OCI-LY7 (cell line): ENCODE measurements at places on chromosomes 16 and 17. TPM values are rescaled to one million over a fixed set of nuclear protein-coding genes. Genes with fewer than 3 reads are reported as not detected.

Gene SBK1
- total RNA-seq = 0.63 TPM in 2 replicates

Gene GFAP
- not detected in 2 replicates for total RNA-seq

Gene C17orf107
- total RNA-seq = 0.76 and 1.1 TPM in 2 replicates

Gene SULT1A2
- 3.0 and 3.7 TPM in 2 replicates for total RNA-seq

DNA sequence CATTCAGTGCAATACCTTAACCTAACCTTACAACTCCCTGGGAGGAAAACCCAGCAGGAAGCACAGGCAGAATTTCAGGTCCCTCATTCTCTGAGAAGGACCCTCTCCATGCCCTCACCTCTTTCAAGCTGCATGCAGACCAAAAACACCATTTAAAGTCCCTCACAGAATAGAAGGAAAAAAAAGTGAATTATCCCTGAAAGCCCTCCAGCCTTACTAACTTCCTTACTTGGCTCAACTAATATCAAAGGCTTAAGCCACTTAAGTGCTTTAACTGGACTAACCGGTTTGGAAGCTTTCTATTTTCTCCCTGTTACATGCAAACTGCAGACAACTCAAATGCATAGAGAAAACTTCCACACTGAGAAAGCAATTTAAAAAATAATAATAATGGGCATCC is 60.5 kb downstream of the ADAMTS18 start:
- DNase-seq = no peak

DNA sequence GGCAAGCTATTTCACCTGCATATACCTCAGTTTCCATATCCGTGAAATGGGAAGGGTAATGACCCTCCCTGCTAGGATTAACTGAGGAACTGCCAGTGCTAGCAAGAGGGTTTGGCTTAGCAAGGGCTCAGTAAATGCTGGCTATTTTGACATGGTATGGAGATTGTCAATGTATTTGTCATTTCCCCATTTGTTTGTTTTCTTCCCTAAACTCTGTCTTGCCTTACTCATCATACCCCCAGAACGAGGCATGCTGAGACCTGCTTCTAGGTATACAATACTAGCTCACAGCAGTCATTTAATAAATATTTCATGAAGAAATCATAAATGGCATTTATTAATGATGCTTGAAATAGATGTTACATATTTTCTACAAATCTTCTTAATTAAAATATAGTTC is 124.0 kb downstream of the DYNLRB2 start:
- DNase-seq = no peak

DNA sequence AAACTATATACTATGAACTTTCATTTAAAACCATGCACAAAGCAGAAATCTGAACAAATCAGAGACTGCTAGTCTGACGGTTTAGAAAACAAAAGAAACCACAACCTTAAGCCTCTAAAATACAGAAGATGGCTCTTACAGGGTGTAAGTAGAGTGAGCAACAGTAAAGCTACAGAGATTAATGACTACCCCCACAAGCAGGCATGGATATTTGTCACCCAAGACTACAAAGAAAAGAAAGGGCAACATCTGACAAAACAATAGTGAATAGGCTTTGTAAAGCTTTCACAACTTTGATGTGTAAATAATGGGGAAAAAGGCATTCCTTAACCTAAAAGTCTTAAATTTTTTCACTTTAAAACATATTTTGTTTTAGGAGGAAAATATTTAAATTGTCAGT is 75.0 kb downstream of the SPAG9 start:
- DNase-seq = no peak

GRCh38 chr16:83211711-83212110 is 584.9 kb downstream of the CDH13 start:
- peak; percentile 21 for DNase-seq

GRCh38 chr16:17219991-17220390 is 250.8 kb downstream of the XYLT1 start:
- no peak for DNase-seq

GRCh38 chr17:19909139-19909538 is 41.4 kb upstream of the ULK2 start:
- DNase-seq = no peak

DNA sequence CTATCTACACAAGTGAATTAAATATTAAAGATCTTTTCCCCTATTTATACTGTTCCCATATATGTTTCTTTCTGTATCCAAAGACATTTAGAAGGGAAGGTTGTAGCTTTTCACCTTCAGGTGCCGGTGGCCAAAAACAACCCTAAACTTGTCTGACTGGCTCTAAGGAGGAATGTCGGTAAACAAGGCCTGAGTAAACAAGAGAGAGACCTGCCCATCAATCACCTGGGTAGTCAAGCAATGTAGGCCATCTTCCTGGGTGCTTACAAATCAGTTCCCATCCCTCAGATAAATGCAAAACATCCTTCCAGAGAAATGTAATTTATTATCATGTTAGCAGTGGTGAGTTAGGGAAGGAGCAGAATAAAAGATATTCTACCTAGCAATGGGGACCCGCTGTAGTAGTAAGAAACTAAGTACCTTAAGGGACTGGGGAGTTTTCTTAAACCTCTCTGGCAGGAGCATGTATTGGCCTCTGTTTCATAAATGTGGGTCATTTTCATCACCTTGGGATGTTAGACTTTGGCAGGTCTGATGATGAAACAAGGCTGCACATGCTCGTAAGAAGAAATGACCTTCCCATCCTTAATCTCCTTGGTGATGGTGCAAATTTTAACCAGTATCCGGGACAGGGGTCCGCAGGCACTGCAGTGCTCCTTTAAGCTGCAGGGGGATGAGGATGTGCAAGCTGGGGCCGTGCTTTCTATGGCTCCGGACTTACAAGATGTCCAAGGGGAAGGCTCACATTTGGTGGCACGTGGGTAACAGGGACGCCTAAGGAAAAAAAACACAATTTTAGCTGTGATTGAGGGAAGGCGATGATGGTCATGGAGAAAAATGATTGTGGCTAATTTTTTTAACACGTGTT is 8.4 kb downstream of the KRT39 start:
- no peak for DNase-seq

DNA sequence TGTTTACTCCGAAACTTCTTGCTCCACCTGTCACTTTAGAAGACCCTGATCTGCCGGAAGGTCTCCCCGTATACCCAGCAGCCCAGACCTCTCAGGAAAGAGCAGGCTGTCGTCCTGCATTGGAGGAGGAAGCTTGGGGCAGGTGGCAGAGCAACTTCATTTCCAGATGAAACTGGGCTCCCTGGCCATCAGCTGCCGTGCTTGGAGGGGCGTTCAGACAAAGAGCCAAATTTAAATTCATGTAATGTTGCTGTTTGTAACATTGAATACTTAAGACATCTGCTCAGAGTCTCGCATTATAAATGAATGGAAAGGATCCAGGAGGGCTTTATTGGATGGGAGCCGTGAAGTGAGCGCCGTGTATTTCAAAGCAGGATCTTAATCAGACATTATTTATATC is 628.5 kb downstream of the MAF start:
- no peak for DNase-seq

DNA sequence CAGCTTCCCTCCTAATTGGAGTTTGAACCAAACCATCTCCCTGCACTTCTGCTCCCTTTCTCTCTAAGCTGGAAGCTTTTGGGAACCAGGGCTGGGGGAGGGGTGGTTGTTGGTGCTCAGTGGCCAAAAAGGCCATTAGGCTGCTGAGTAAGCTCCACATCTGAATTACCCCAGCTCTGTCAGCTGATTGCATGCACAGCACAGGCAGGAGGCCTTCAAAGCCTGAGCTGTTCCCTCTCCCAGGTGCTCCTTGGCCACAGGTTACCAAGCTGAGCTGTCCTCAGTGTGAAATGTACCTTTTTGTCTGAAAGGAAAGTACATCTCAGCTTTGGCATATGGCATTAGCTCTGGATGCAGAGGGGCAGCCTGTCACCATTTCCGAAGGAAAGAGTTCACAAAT is 6.2 kb upstream of the TBKBP1 start:
- no peak for DNase-seq

DNA sequence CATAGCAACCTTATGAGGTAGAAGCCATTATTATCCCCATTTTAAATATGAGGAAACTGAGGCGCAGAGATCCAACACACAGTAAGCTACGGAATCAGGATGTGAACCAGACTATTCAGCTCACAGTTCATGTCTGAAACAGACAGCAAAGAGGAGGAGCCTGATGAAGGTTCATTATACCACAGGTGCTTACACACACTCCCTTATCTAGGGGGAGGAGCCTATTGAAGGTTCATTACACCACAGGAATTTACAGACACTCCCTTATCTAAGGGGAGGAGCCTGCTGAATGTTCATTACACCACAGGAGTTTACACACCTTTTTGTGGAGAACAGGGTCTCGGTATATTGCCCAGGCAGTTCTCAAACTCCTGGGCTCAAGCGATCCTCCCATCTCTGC is 21.9 kb downstream of the C16orf95 start:
- DNase-seq = peak; percentile 82

- no peak for DNase-seq
These were observed 1.0 kb downstream of the IRX3 start for GRCh38 chr16:54285414-54286089.

DNA sequence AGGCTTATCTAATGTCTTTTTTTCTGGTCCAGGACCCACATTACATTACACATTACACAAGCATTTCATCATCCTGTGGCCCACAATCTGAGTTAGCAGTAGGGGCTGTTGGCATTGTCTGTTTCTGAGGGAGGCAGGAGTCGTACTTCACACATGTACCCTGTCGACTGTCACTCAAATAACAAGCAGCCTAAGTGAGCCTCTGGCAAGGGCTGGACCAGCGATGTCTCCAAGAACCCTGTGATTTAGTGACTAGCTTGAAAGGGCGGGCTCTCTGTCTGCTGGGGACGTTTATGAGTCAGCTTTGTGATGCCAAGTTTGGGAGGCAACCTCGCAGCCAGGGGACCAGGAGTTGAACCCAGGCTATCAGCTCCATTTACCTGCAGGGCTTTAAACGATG is 251.4 kb downstream of the HS3ST3B1 start:
- no peak for DNase-seq

GRCh38 chr17:55654821-55655220 is 67.8 kb downstream of the TMEM100 start:
- no peak for DNase-seq

DNA sequence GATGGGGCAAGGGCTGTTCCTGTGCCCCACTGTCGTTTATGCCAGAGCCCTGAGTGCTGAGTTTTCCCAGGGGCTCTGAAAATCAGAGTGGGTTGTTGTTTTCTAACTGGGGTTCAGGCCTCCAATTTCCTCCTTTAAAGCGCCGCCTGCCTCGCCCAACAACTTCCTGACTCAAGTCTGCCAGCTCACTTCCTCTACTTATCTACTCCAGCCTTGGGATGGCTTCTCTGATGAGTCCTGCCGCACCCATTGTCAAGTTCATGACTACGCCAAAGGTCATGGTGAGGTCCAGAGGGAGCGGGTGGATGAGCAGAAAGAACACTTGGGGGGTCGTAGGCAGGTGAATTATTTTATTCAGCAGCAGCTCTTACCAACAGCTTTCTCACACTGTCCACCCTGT is 104.7 kb downstream of the UTP18 start:
- no peak for DNase-seq

DNA sequence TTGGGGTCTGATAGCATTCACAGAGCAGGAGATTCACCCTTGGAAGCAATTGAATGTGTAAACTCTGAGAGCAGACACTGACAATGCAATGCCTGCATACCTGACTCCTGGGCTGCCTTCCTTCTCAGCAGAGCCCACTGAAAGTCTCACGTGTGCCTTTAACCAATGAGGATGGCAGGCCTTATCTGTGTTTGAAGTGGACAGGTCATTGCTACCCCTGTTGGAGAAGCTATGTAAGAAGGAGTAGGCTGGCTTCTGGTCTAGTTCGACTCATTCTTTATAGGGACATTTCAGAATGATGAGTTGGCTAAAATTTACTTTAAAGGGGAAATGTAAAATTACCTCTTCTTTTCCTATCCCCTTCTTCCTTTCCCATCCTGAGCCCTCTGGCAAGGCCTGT is 446.3 kb downstream of the SLC39A11 start:
- no peak for DNase-seq

DNA sequence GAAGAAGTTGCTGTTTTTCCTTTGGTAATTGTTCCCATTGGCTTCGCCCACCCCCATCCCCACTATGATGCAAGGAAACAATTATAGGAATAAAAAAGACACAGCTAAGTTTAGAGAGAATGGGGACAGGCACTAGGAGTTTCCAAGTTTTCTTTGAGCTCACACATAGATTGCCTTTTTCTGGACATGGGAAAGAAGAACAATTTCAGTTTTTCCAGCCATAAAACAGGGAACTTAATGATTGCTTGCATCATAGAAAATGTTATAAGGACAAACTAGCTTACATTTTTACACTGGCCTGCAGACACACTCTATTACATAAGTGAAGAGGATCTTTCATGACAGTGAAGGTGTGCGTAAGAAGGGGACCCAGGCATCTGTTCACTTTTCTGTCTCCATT is 142.3 kb upstream of the ZFHX3 start:
- DNase-seq = no peak

GRCh38 chr16:27239906-27240655 is 28.5 kb downstream of the NSMCE1 start:
- DNase-seq = no peak
